ENCODE measurements at places on chromosomes 1 and 21. TPM values are rescaled to one million over a fixed set of nuclear protein-coding genes. Genes with fewer than 3 reads are reported as not detected.

LRRC39 gene
- 0.05 TPM for total RNA-seq

SELENBP1 gene
- 5.7 TPM for total RNA-seq

LIN9 gene
- 7.6 TPM for total RNA-seq

ZNHIT6 gene
- 20.9 TPM for total RNA-seq

ADCY10 gene
- total RNA-seq = 0.17 TPM

LCA5L gene
- total RNA-seq = 1.8 TPM

UTS2 gene
- total RNA-seq = not detected

HES3 gene
- not detected for total RNA-seq

LZIC gene
- total RNA-seq = 16.9 TPM
